ENCODE measurements at places on chromosomes 13 and 19.

DNA sequence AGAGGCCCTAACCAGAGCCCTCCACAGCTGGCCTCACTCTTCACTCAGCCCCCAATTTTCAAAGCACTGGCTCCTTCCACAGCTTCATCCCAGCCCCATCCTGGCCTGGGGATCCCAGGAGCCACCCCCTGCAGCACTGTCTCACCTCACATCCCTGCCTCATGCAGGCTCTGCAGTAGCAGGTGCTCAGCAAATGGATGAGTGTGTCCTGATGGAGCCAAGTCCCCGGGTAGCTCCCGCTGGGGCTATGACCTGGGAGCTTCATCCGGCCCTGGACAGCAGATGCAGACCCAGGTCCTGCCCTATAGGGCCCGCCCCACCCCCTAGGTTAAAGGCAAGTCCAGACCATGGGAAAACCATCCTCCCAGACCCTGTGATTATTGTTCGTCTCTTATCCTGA, 143.2 kb upstream of the ZNF507 start:
- no peak for DNase-seq

GRCh38 chr13:70370924-70371323, 262.7 kb upstream of the KLHL1 start:
- DNase-seq: no peak

DNA sequence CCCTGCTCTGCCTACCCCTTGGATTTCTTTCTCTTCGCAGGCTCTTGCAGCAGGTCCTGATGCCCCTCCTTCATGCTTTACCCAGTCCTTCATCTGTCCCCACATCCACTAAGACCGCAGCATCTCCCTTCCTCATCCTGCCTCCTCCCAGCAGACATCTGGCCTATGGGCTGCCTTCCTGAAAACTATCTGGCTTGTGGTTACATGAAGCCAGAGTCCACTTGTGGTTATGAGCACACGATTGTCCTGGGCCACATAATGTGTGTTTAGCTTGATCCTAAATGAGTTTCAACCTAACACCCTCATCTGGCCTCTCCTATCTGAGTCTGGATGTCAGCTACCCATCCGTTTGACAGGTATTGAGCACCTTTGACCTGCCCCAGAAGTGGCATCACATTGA, 5.5 kb upstream of the ZNF175 start:
- no peak for DNase-seq

- no peak for DNase-seq
Measured at GRCh38 chr13:93732186-93732585, 505.6 kb downstream of the GPC6 start.

GRCh38 chr19:45496349-45496953, 396 bp downstream of the RTN2 start:
- DNase-seq: no peak

- no peak for DNase-seq
Measured at GRCh38 chr13:101115762-101116171, 300.5 kb downstream of the NALCN start.

DNA sequence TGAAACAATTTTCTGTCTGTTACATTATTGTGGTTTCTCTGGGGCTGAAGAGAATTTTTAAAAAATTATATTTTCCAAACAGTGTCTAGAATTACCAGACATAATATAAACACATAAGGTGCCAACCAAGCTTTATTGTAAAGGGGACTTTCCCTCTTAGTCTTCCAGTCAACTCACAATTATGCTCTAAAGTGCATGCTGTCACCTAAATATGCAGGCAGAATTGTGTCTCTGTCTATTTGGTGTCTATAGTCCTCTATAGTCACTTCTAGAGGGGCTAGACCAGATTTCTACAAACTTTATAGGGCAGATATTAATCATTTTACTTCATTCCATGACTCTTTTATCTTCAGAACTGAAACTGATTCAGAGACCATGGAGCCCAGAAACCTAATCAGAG, 12.8 kb downstream of the ZNF254 start:
- no peak for DNase-seq

DNA sequence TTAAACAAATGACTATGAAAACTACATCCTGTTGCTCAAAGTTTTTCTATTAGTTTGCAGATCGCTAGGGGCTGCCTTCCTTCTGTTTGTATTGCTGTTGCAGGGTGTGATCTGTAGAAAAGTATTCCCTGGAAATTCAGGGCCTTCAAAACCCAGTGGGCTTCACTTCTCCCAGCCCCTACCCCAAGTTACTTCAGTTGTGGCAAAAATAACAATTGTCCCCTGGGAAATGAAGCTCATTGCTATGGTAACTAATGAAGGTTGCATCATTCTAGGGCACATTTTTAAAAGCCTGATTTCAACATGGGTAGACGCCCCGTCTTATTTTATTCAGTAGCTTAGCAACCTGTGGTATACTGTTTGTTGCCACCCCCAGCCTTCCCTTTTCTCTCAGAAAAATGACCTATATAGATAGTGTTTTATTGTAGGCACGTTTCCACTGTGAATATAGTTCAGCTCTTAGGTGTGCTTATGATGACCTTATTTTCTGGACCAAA, 60.9 kb downstream of the WDFY2 start:
- no peak for DNase-seq

DNA sequence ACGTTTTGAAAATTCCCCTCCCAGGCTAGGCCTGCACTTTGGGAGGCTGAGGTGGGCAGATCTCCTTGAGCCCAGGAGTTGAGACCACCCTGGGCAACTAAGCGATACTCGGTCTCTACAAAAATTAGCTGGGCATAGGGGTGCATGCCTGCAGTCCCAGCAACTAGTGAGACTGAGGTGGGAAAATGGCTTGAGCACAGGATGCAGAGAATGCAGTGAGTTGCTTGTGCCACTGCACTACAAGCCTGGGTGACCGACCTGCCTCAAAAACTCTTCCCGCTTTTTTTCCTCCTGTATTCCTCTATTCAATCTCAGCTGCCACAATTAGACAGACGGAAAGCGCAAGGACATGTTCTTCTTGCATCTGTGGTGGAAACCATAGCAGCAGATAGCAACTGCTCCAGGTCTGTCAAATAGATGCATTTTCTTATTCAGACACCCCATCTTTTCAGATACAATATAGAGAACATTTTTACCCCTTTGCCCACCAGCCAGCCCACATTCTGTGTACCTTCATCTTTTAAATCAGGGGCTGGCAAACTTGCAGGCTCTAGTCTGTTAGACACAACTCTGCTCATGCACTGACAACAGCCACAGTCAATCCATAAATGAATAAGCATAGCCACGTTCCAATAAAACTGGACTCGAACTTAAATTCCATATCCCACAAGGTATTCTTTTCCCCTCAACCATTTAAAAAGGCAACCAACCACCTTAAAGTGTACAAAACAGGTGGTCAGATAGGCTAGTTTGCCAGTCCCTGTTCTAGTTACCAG, 4.8 kb downstream of the TPT1 start:
- DNase-seq: no peak

DNA sequence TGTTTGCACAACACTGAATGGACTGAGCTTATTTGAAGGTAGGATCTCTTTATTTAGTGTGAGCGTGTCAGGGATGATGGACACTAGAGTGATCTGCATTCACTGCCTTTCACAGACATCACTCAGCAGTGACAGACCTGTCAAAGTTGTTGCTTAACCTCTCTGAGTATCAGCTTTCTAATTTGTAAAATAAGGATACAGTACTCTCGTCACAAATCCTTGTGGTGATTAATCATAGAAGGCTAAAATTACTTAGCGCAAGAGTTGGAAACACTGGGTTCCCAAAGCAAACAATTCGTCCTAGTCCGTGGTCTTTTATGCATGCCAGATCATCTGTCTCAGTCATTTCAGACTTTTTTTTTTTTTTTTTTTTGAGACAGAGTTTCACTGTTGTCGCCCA, 16.6 kb downstream of the CARD8 start:
- no peak for DNase-seq

- no peak for DNase-seq
Measured at GRCh38 chr19:4568886-4569285, 9.4 kb upstream of the SEMA6B start.

GRCh38 chr19:42023121-42023942, 29.3 kb upstream of the ATP1A3 start:
- no peak for DNase-seq

DNA sequence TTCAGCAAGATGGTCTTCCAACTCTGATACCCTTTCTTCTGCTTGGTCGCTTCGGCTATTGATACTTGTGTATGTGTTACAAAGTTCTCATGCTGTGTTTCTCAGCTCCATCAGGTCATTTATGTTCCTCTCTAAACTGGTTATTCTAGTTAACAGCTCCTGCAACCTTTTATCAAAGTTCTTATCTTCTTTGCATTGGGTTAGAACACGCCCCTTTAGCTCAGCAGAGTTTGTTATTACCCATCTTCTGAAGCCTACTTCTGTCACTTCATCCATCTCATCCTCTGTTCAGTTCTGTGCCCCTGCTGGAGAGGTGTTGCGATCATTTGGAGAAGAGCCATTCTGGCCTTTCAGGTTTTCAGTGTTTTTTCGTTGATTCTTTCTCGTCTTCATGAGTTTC, 18.7 kb downstream of the ACOD1 start:
- DNase-seq: no peak

Data from stimulated activated CD8-positive, alpha-beta memory T cell treated with anti-CD3 and anti-CD28 coated beads, Interleukin-15, amount 100 ng/mL, for 24 hours (primary cell).